ENCODE measurements at places on chromosomes 12 and 14.

- no peak for DNase-seq
Observed at GRCh38 chr14:23557521-23557920, 1.4 kb downstream of the THTPA start.

GRCh38 chr14:55771242-55771981, 191.4 kb downstream of the KTN1 start:
- no peak for DNase-seq

GRCh38 chr14:98959958-98960616, 311.9 kb downstream of the BCL11B start:
- DNase-seq = peak; percentile 69

DNA sequence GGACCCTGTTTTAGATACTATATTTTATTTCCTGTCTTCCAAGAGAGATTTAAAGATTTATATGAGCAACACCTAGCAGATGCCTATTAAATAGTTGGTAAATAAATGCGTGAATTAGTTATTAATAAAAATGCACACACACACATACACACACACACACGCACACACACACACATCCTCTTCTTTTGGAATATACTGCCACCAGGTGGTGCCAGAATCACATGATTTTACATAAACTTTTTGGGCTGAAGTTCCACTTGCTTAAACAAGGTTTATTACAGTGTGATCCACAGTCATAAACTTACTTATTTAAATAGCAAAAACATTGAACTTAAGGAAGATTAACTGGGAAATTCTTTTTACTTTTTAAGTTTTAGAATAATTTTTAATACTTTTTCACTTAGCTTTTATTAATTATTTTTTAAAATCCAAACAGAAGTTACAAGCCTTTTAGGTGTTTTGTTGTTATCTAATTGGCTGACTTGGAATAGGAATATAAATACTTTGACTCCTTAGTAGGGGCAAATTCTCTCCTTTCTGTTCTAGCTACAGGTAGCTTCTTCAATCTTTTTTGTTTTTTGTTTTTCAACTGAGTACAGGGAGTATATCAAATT, 17.5 kb downstream of the RAD51B start:
- DNase-seq = peak; percentile 37

DNA sequence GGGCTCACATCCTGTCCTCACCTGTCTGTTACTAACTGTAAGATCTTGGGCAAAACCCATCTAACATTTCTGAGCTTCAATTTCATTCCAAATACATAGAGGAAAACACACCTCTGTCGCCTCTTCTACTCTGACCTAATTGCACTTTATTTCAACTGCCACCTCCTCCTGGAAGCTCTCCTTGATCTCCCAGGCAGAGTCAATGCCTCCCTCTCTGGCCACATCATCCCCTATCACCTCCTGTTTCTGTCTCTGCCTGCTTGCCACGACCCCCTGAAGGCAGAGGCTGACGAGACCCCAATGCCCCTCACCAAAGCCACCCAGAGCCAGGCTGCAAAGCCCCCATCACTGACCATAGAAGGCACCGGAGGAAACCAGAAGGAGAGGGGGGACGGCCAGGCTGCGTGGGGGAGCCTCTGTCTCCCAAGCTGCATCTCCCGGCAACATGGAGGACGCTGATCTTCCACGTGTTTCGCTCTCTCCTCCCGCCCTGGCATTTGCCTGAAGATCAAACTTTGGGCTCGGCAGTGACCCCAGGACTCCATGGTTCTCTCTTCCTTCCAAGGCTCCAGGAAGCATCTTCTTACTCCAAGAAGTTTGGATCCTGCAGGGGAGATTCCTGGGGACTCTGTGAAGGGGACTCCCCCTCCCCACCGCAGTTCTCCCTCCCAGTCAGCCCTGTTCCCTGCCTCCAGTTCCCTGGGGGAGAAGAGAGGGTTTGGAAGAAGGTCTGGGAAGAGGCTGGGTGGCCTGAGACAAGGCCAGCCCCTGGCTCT, 50.1 kb upstream of the BCL11B start:
- DNase-seq = no peak

GRCh38 chr12:90337018-90337417, 618.0 kb downstream of the CCER1 start:
- DNase-seq = no peak

DNA sequence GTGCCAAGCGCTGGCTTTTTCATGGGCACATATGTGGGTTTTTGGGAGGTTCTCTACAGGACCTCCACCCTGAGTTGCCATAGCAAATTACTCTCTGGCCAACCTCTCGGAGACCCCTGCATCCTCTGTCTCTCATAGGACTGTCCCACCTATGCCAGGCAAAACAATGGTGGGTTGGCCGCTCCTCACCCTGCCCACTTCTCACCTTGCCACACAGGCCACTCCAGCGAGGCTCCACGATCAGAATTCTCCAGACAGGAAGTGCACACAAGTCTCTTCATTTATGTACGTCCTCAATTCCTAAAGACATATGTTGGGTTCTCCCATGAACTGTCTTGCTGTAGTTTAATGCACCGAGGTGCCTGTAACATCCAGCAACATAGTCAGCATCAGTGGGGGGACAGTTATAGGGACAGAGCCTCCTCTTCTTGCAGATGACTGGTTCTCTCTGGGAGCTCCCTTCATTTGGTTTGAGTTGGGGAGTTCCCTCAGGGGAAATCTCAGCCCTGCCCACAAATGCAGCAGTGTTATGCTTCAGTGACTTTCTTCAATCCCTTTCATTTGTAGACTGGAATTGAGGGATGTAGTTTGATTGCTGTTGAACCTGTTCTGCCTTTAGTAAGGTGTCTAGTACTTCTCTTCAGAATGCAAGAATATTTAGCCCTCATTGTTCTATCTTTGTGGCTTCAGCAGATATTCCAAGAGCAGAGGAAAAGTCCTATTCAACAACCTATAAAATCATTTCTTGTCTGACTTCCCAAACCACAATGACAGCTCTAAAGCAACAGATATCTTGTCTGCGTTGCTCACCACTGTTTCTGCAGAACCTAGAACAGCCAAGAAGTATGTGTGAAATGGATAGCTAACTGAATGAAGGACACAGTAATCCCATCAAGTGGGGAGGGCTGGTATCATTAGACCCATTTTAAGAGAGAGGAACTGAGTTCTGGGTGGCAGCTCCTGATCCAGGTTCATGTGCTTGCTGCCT, 2.8 kb upstream of the LTBP2 start:
- no peak for DNase-seq

DNA sequence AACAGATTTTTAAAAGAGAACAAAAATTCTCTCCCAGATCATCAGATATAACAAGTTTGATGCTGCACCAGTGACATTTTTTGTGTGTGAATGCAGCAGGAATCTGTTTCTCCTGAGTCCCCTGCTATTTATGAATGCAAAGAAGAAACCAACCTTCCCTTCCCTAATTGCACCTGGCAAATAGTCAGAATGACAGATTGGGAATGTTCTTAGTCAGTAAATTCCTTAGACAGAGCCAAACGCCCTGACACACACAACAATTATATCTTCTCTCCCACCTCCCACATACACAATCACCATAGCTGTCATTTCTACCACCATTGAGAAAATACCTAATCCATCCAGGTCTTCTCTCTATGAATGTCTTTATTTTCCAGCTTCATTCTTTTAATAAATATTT, 174.4 kb downstream of the ALG10B start:
- DNase-seq = no peak

GRCh38 chr14:67257906-67258305, 16.7 kb downstream of the PALS1 start:
- DNase-seq = no peak

GRCh38 chr14:61150851-61151250, 130.3 kb downstream of the TMEM30B start:
- DNase-seq = no peak

All from NCI-H1105 (cell line).